Lower leg skin (tissue), 4 donors: ENCODE measurements at places on chromosomes 2 and 18. TPM values are rescaled to one million over a fixed set of nuclear protein-coding genes. Genes with fewer than 3 reads are reported as not detected.

- DNase-seq = peak; percentile 23
Measured at GRCh38 chr2:30026091-30027055, 105.0 kb upstream of the ALK start.

GRCh38 chr2:8252997-8253694 is 428.7 kb upstream of the ID2 start:
- DNase-seq = no peak

The CTAGE1 gene
- not detected for total RNA-seq

The TET3 gene
- 54.4 TPM for total RNA-seq

The LDLRAD4 gene
- total RNA-seq = 22.5 TPM

The DOK6 gene
- total RNA-seq = 0.42 TPM

The PDCL3 gene
- 15.5 TPM for total RNA-seq

DNA sequence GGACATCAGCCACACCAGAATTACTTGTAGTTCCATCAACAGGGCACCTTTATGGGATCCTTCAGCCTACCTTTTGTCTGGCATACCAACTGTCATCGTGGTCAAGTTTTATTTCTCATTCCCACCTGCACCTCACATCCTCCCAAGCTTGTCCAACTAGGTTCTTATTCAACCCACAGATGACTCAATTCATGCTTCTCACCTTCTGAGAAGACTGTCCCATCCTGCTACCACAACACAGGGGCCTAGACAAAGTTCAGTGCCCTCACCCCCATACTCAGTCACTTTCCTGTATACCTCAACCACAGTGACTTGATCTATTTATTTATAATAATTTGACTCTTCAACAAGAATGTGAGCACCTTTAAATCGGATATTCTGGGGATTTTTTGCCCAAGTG is 114.4 kb upstream of the ACVR1C start:
- DNase-seq = no peak

DNA sequence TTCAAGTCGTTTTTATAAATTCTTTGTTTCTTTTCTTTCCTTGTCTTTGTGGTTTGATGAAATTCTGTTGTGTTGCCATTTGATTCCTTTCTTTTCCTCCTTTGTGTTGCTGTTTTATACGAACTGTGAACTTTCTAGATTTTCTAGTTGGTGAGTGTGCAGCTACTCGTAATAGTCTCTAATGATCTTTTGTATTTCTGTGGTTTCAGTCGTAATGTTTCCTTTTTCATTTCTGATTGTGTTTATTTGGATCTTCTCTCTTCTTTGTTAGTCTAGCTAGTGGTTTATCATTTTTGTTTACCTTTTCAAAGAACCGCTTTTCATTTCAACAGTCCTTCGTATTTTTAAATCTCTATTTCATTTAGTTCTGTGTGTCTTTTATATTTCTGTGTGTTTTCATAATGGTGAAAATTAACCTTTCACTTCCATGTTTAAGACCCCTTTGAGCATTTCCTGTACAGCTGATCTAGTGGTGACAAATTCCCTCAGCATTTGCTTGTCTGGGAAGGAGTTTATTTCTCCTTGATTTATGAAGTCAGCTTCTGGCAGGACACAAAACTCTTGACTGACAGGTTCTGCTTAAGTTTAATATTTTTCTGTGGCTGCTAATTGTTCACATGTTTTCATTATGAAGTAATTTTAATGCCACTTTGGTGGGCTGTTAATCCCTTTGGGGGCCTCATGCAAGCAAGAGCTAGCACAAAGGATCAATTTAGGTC is 16.2 kb upstream of the MALT1 start:
- no peak for DNase-seq

DNA sequence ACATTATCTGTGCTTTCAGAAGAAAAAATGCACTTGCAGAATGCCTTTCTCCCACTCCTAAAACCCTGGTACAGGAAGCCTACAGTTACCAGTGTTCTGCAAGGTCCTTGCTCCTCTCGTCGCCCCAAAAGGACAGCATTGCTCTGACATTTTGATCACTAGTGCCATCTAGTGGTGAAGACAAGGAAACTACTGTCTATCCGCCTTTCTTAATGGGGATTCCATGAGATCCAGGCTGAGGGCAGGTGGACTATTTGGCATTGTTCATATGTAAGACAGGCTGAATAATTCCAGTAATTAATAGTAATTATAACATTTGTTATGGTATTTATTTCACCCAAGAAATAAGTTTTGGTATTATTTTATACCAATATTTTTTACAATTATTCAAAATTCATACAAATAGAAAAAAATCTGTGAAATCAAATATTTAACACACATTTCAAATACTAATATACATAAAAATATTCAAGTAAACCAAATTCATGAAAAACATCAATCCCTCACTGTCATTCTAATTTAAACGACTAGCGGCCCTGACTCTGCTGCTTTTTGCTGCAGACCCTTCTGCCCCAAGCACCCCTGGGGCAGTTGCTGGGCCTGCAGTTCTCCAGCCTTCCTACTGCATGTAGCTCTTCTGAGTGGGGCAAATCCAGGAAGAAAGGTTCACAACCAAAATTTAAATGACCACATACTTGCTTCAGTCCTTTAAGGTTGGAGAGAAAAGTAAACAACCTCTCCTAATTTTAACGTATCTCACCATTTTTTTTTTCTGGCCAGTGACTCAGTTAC is 19.0 kb downstream of the TPGS2 start:
- no peak for DNase-seq

The SGPP2 gene
- total RNA-seq = 61.3 TPM

DNA sequence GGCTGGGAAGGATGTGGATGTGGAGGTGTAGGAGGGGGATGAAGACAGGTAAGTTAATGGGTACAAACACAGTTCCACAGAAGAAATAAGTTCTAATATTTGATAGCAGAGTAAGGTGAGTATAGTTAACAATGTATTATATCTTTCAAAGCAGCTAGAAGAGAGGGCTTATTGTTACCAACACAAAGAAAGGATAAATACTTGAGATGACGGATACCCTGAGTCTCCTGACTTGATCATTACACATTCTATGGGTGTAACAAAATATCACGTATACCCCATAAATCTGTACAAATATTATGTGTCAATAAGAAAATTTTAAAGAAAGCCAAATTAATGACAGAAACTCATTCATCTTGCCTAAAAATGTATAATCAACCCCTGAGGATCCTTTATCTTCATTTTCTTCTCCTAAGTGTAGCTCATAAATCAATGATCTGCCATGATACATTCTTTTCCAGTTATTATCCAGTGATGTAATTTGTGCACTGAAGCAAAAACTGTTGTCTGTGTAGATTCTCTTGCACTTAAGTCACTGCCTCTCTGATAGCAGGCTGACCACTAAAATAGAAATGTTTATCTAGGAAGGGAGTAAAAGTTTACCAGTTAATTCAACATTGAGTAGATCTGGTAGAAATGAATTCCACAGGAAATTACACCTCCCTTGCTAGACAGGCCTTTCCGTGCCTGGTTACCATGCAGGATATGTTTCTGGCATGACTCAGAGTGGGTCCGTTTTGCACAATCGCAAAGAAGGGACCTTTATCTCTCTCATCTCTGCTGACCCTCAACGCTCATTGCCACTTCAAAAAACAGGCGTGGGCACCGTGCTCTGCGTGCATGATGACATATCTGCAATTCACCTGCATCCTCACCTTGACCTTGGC is 249.7 kb upstream of the NCKAP5 start:
- no peak for DNase-seq

GRCh38 chr18:79904357-79905147 is 46.9 kb downstream of the SLC66A2 start:
- no peak for DNase-seq

DNA sequence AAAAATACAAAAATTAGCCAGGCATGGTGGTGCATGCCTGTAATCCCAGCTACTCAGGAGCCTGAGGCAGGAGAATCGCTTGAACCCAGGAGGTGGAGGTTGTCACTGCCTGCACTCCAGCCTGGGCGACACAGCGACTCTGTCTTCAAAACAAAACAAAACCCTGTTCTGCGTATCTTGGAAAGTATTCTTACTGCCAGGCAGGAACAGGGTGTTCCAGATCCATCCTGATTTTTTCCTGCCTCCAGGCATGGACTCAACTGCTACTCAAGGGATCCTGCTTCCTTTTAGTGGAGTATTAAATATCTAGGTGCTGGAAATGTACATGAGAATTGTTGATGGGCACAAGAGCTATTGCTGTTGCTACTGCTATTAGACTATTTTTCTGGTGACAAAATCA is 12.3 kb downstream of the HSPD1 start:
- DNase-seq = no peak

The VAMP5 gene
- total RNA-seq = 14.3 TPM

- DNase-seq = no peak
Measured at GRCh38 chr2:226378753-226379705, 420.6 kb downstream of the IRS1 start.

The IMPA2 gene
- total RNA-seq = 227 TPM
